NCI-H1436 treated with DMSO at 0.1 percent for 48 hours (cell line): ENCODE measurements at places on chromosomes 2 and 18.

- DNase-seq = no peak
These were observed at the start of gene TMEM178A for GRCh38 chr2:39665811-39666490. TSS of gene TMEM178A (plus strand) at chr2:39665917. CDS start at chr2:39665975, 58 bp downstream.

DNA sequence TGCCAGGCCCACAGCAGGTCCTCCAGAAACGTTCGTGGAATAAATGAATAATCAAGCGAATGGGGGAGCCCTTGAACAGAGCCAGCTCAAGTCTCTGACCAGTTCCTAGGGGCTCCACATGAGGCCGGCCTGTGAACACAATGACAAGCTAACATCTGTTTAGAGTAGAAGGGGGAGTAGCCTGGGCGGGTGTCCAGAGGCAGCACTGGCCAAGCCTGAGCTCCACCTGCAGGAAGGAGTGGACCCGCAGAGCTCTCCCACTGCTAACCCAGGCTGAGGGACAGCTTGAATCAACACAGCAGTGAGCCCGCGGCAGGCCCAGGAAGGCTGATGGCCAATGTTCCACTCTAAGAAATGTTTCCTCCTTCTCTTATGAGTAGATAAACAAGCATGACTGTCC, 234.8 kb upstream of the RAB6C start:
- no peak for DNase-seq

DNA sequence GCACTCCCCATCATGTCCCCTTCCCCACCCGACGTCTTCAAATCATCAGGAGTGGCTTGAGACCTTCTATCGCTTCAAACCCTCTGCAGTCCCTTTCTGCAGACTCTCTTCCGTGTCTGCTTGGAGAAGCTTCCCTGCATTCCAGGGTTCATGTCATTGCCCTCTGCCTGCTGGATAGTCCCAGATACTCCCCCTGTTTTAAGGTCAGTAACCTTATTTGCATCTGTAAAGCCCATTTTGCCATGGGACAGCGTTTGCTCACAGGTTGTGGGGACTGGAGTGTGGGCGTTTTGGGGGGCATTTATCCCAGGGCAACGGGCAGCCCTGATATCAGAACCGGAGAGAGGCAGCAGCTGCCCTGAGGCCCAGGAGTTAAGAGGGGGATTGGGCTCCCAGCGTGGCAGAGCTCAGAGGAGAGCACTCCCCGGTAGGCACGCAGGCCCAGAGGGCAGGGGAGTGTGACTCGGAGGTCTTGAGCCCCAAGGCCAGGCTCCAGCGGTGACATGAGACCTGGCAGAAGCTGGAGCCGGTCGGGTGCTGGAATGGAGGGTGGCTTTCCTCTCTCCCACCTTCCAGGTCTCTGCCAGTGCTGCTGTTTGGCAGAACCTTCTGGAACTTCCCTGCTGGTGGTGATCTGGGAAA, 73.8 kb downstream of the RTP5 start:
- DNase-seq = no peak

- DNase-seq = no peak
These were observed 12.3 kb downstream of the CEP192 start for GRCh38 chr18:13003466-13003896.
